ENCODE measurements at places on chromosomes 11 and 22.

GRCh38 chr11:106724293-106724892, 293.9 kb downstream of the GUCY1A2 start:
- no peak for DNase-seq

- no peak for DNase-seq
These were observed 13.6 kb upstream of the TTLL12 start for GRCh38 chr22:43200555-43200954.

DNA sequence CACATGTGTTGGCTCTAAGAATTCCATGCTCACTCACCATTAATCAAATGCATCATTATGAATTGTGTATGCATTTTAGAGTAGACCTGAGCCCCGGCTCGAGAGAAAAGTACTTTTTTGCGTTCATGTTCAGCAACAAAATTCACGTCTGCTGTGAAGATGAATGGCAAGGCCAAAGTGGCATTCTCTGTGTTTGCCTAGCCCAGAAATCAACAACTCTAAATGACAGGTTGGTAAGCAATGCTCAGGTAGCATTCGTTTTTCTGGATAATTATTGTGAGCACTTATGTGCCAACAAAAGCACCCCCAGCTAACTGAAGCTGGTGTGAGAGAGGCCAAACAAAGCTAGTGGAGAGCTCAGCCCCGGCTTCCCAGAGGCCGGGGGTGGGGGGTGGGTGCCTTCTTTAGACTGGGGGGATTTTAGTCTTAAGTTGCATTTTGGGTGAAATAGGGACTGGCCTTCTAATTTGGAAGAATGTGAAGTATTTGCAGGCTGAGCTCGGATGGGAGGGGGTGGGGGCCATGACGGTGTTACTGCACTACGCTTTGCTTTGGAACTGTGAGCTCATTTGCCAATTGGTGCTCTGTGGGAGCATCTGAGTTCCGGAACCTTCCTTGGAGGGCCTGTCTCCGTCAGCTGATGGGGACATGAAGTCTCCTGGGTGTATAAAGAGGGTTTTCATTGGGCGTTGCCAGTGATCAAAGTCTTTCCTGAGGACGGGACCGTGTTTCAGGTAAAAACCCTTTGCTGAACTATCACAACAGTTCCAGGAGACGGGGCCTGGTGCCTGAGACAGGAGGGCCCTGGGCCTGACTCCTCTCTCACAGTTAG, 29.0 kb upstream of the ALX4 start:
- DNase-seq: no peak

DNA sequence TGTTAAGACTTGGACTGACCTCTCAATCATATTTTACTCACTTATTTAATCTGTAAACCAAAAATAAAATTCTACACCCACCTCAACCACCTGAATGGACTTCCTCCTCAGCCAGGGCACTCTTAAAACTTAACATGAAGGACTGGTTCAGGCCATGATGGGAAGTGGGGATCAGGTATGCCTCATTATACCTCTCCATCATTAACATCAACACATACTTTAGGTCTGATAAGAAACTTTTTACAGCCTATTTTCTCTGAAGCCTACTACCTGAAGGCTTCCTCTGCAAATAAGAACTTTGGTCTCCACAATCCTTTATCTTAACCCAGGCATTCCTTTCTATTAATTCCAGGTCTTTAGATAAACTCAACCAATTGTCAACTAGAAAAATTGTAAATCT, 390.0 kb downstream of the AASDHPPT start:
- no peak for DNase-seq

GRCh38 chr11:126628790-126629621, 273.5 kb downstream of the ST3GAL4 start:
- DNase-seq: no peak

GRCh38 chr22:46897246-46897623, 134.8 kb downstream of the TBC1D22A start:
- DNase-seq: no peak

- DNase-seq: no peak
These were observed 366.7 kb downstream of the MN1 start for GRCh38 chr22:27434898-27435297.

DNA sequence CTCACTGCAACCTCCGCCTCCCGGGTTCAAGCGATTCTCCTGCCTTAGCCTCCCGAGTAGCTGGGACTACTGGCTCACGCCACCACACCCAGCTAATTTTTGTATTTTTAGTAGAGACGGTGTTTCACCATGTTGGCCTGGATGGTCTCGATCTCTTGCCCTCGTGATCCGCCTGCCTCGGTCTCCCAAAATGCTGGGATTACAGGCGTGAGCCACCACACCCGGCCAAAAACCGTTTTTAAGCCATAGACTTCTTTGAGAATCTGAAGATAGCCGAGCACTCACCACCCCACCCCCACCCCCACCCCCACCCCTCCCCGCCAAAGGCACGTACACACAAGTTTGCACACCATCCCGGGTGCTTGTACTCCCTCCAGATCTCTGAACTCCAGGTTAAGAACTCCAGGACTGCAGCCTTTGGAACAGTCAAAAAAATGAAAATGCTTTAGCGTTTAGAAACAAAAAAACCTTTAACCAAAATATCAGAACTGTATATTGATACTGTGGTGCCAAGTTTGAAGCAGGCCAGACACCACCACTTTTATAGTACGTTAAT, 1.5 kb downstream of the CRKL start:
- no peak for DNase-seq

GRCh38 chr11:23679041-23679440, 817.8 kb upstream of the LUZP2 start:
- DNase-seq: no peak

DNA sequence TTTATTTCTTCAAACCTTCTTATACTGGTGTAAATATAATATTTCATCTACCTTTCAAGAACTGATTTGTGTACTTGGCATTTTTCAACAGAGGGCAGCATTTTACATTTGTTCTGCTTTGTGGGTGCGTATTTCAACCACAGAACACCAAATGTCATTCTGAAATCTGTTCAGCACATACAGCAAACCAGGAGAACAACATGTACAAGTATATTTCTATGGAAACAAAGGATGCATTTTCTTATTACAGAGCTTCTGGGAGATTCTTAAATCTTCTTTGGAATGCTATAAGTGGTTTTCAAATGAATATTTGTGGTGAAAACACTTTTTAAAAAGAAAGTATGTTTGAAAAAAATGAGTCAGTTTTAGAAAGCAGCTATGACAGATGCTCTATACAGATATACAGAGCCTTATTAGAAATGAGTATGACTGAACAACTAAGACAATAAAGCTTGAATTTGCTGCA, 946.0 kb downstream of the FAM181B start:
- DNase-seq: no peak

DNA sequence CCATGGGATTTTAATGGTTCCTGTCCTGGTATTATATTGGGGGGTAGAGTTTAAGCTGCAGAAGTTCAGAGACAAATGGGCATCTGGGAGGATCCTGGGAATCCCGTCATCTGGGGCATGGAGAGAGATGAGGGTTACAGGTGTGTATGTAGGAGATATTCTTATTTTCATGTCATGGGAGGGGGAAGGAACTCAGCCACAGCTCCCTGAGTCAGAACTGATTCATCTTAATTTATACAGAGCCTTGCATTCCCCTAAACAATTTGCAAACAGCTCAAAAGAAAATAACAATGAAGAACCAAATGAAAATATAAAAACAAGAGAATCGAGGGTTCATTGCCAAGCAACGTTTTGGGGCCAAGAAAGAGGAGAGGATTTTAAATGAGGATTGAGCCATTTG, 155.9 kb upstream of the TBCEL start:
- DNase-seq: no peak

- DNase-seq: no peak
These were observed 174.9 kb upstream of the C11orf87 start for GRCh38 chr11:109247071-109247470.

DNA sequence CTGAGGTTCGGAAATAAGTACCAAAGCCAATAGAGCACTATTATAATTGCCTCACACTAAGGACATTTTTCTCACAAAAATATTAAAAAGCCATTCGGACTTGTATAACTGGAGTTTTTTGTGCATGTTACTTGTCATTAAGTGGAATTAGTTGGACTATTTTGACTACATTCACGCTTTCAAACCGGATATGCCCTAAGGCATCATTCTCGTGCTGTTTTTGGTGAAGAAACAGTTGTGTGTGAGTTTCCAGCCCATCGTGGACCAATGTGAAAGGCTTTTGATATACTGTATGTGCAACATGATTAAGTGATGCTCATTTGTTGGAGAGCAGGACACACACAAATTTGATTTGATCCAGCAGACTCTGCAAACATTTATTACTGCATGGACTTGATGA, 192.8 kb downstream of the PGR start:
- DNase-seq: no peak

GRCh38 chr22:47605441-47605840, 843.0 kb downstream of the TBC1D22A start:
- DNase-seq: no peak

GRCh38 chr11:65576867-65577755, 1.3 kb downstream of the EHBP1L1 start:
- DNase-seq: no peak

Measured in stimulated activated CD8-positive, alpha-beta memory T cell treated with anti-CD3 and anti-CD28 coated beads, Interleukin-4, amount 100 ng/mL, for 1 hour (primary cell).